ENCODE measurements at places on chromosomes 12 and 14.

DNA sequence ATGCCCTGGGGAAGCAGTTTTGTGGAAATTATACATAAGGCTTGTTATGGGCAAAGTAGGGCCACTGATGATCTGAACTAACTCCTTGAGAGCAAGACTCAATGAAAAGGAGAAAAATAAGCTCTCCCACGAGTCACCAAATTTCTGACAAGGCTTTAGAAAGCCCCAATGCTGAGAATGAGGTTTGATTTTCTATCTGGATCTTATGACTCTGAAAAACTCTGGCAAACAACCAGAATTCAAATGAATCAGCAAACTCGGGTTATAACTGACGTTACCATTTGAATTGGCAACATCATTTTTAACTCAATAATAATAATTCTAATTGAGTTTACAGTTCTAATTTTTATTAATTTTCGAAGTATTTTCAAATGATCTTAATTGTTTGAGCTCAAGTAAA, 79.1 kb downstream of the KCNK10 start:
- DNase-seq, result no peak

DNA sequence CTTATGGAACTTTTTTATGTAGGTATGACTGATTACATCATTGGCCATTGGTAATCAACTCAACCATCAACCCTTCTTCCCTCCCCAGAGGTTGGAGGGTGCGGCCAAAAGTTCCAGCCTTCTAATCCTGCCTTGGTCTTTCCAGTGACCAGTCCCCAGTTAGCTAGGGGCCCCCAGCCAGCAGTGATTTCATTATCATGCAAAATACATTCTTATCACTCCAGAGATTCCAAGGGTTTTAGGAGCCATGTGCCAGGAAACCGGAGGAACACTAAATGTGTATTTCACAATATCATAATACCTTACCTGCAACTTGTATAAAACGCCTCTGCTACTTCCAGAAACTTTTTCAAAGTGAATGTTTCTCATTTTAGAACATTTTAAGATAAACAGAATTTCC, 181.5 kb upstream of the PELI2 start:
- no peak for DNase-seq

GRCh38 chr14:90426663-90427062, 29.8 kb downstream of the CALM1 start:
- DNase-seq, result no peak

- no peak for DNase-seq
Observed at GRCh38 chr14:98542316-98542715, 729.7 kb downstream of the BCL11B start.

- no peak for DNase-seq
Observed at GRCh38 chr12:101018540-101018939, 191.5 kb downstream of the SLC5A8 start.

- no peak for DNase-seq
Observed at GRCh38 chr14:23449314-23449713, 13.9 kb upstream of the MYH7 start.

- DNase-seq, result no peak
Observed at GRCh38 chr12:83186419-83186818, 499.7 kb downstream of the TMTC2 start.

DNA sequence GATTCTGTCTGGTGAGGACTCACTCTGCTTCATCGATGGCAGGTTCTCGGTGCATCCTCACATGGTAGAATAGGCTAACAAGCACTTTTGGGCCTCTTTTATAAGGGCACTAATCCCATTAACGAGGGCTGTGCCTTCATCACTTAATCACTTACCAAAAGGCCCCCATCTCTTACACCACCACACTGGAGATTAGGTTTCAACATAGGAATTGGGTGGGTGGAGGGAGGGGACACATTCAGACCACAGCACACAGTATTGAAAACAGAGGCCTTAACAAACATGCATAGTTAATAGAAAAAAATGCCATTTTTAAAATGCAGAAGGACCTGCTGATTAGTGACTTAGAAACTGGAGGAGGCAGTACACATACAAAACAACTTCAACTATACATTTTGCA, 61.6 kb downstream of the SPPL3 start:
- DNase-seq, result no peak

GRCh38 chr14:52325126-52325525, 11.0 kb downstream of the PTGER2 start:
- DNase-seq, result peak; percentile 49

DNA sequence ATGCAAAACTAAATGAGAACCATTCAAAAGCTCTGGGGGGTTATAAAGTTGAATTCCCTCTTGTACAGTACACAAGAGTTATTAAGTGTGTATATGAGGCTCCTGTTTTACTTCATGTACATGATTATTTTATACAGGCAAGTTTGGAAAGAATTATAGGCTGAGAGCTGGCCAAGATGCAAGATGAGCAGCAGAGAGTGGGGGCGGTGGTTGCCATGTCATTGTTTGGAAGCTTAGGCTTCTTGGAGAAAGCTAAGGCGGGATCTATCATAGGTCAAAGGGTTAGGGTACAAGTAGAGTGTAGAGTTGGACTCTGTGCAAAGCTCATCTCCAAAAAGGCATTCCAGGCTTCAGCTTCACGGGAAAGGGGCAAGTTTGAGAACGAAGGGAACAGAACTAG, 297.1 kb upstream of the TBX3 start:
- no peak for DNase-seq

- DNase-seq, result no peak
Observed at GRCh38 chr14:91919814-91920213, 27.7 kb downstream of the FBLN5 start.

GRCh38 chr12:114476159-114476558, 70.2 kb upstream of the TBX5 start:
- no peak for DNase-seq

- DNase-seq, result no peak
Observed at GRCh38 chr12:93146263-93146939, 217.3 kb upstream of the EEA1 start.

DNA sequence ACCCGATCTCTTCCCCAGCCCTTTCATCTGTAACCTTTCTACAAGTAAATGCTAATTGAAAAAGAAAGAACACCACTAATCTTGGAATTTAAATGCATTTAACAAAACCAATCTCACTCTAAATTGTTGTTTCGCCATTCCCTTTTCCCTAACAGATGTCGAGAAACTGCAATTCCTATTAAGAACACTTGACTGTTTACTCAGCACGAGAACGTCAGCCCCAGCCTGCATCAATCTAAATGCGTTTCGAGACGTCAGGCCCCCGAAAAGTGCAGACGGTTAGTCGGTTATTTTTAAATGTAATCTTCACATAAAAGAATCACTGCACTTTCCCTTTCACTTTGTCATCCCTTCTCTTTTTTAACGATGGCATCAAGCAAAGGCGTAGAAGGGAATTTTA, 837.6 kb downstream of the VRK1 start:
- peak; percentile 34 for DNase-seq

DNA sequence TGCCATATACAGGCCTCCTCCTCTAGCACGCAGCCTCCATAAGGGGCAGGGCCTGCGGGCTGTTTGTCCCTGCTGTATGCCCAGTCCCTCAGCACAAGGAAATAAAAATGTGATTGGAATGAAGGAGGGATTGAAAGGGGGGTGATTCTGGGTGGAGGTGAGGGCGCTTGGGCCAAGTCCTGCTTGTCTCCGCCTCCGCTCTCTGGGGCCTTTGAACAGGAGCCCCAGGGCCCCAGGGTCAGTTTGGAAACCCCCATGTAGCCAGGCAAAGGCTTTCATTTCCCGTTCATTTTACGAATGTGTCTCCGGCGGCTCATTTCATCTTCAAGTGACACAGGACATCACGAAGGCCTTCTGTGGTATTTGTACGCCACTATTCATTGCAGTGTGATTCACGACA, 4.5 kb upstream of the CACNA2D4 start:
- no peak for DNase-seq

DNA sequence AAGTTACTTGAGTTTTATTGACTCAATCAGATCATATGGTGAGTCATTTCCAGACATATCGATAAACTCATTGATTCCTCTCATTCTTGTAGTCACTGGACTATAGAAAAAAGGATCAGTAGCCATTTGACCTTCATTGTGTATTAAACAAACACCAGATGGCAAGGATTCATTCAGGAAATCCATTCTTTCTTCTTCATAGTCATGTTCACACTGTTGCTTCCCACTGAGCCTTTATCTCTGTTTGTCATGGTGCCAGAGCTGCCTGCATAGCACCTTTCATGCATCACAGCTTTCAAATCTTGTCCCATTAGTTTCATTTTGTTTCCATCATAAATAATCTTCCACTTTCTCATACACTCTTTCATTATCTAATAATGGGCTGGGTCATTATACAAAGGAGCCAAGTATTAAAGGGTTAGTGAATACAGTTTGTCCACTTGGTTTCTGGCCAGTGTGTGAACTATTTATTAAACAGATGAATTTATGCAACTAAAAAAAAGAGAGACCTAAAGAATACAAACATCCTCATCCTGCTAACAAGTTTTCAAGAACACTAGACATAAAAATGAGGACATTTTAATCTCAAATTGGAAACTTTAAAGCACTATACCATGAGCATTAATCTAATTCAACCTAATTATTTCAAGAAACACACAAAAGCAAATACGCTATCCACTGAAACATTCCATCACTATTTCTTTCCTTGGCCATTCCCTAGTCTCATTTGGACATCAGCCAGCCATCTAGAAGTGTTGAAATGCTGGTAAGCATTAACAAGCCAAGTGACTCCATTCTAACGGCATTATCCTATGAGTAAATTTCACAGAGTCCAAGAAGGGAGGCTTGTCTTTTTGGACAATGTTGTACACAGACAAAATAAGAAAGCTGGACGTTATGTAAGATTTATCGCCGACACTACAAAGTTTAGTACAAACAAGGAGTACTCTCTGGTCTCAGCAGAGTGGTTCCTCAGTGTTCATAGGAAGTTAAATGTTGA, 476.5 kb downstream of the FOXG1 start:
- no peak for DNase-seq

GRCh38 chr12:66800046-66800445, 121.2 kb upstream of the GRIP1 start:
- DNase-seq, result no peak

- no peak for DNase-seq
Observed at GRCh38 chr12:66217342-66217917, 28.4 kb downstream of the IRAK3 start.

DNA sequence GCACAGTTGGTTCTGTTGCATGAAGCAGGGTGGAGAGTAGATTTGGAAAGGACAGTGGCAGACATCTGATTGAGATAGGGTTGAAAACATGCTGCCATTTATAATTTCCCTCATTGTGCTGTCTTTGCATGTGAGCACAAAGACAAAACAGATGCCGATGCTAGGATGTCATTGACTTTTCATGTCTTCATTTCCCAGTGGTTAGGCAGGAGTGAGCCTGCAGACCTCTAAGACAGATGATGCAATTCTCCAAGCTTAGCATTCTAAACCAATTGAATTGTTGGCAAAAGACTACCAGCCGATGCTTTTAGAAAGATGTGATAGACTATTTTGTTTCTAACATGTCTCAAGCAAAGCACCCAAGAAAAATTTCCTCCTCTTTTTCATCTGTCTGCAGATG, 37.1 kb upstream of the PELI2 start:
- no peak for DNase-seq

GRCh38 chr12:39294715-39295114, 148.2 kb downstream of the KIF21A start:
- no peak for DNase-seq

DNA sequence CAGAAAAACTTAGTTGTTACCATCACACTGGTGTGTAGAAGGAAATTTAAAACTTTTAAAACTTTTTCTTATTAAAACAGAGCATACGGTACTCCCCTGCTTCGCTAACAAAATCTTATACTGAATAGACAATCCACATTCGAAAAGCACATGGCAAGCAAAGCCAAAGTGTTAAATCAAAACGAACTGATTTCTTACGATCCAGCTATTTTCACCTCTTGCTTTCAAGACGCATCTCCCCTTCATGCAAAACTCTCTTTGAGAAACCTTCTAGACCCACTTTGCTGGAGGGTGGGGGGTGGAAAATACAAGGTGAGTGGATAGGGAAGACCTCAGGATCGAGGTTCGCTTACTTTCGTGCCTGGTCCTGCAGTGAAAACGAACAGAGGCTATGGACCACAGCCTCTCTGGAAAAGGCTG, 328 bp downstream of the INTS13 start:
- DNase-seq, result no peak

DNA sequence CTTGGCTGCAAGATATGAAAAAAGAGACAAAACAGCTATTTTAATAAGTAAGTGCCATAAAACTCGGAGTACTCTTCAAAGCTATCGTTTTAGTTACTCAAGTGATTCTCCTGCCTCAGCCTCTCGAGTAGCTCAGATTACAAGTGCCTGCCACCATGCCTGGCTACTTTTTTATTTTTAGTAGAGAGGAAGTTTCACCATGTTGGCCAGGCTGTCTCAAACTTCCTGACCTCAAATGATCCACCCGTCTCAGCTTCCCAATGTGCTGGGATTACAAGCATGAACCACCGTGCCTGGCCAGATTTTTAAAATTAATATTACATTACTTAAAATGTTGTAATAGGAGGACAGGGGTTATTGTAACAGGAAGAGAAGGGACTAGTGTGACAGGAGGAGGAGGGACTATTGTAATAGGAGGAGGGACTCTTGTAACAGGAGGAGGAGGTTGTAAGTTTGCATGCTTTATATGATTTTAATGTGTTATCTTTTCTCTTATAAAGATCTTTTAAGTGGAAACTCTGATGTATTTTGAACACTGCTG, 61.3 kb downstream of the KITLG start:
- DNase-seq, result no peak

GRCh38 chr14:61518403-61518802, 176.9 kb upstream of the HIF1A start:
- no peak for DNase-seq

DNA sequence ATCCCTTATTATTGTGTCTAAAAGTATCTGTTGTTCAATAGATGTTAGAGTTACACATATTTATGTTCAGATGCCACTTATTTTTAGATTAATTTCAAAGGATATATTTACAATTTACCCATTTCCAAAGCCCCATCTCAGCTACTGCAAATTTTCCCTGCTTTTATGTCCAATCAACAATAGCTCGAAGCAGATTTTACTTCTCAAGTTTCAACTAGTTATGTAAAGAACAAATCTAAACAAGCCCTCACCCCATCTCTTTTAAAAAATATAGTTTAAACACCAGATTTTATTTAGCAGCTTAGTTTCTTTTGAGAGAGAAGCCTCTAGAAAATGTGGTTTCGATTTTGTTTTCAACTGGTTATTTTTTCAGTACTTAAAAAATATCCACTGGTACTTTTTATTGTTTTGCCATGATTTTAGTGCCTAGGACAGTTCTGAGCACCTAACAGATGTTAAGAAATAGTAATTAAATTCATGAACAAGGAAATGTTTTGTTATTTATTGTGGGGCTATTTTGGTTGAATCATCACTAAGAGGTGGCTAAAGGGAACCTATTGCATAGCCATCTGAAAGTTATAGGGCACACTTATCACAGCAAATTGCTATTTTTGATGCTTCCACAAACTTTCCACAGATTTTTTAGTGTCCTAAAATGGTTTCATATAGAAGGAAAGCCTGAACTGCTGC, 96.2 kb upstream of the BMP4 start:
- no peak for DNase-seq

DNA sequence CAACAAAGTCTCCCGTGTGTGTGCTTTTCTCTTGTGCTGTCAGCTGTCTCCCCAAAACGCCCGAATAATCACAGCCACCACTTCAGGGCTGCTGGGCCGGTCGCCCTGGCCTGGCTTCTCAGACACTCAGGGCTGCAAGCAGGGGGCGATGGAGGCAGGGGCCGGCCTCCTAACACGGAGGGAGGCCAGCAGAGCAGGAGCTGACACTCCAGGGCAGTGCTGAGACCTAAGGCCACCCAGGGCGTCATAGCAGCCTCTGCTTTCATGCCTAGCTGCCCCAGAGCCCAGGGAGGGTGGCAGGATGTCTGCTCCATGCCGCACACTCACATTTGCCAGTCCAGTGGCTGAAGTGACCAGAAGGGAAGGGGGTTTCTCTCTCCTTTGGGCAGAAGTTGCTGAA, 25.6 kb downstream of the STX2 start:
- DNase-seq, result no peak

Measured in CD4-positive, alpha-beta T cell treated with Interleukin-1 beta for 1 hour (primary cell).